Activated naive CD8-positive, alpha-beta T cell treated with anti-CD3 and anti-CD28 coated beads, Interleukin-2, amount 50 U/mL, for 16 hours (primary cell): ENCODE measurements at places on chromosomes 5 and 9.

DNA sequence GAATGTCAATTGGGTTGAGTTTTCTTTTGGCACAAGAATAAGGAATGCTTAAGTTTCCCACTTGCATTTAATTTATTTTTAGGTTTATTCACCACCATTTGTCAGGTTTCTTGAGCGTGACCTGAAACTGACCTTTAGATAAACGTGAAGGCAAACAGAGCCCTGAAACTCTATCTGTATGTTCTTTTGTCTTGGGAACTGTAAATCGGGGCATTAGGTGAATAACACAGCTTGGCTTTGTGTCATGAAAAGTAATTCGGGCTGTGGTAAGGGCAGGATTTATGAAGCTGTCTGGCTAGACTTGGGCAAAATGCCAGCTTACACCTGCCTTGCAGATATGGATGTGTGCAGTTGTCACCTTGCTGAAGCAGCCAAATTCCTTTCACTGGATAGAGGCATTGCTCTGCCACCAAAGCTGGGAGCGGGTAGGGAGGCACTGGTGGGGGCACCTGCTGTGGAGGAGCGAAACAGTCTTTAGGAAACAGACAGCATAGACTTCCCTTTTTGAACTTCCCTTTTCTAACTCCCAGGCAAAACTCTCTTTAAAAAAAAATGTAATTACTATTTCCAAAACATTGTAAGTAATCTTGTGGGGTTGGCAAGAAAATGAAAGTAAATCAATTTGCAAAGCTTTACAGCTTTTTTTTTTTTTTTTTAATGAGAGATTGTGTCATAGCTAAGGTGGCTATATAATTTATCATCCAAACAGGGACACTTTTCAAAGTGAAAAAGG lies 545.2 kb downstream of the CSNK1G3 start:
- DNase-seq, result no peak

- DNase-seq, result no peak
These were observed 504 bp upstream of the ZNF618 start for GRCh38 chr9:113875459-113876150.

- DNase-seq, result no peak
These were observed 103.8 kb downstream of the PRR16 start for GRCh38 chr5:120567921-120568320.

DNA sequence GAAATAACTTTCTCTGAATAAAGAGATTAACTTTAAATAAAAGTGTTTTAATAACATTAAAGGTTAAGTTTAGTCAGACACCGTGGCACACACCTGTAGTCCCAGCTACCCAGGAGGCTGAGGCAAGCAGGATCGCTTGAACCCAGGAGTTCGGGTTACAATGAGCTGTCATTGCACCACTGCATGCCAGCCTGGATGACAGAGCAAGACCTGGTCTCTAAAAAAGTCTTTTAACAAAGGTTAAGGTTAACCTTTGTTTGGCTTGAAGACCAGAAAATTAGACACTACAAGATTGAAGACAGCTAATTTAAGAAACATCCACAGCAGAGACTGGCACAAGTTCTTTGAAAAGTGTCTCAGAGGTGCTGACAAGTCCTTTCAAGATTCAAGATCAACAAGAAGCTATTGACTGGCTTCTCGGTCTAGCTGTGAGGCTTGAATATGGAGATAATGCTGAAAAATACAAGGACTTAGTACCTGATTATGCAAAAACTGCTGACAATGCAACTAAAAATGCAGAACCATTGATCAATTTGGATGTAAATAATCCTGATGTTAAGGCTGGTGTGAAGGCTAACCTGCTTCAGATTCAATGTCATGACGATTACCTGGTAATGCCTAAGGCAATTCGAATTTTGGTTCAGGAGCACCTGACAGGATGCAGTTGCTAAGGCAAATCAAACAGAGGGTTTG lies 48.8 kb downstream of the FAM81B start:
- DNase-seq, result no peak

DNA sequence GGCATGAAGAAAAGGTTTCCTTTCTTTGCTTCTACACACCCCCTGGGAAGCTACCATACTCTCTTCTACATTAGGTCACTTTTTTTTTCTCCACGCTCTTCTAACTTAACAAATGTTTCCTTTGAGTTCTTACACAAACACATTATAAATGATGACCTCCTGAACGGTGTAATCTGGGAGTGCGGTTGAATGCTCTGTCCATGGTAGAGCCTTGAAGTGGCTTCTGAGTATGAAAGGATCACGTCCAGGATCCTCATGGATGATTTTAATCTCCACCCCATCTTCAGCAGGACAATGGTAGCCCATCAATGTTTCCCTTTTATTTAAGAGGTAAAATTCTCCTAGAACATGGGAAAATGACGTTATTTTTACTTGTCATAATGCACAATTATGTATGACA lies 587.3 kb downstream of the SEMA5A start:
- no peak for DNase-seq

GRCh38 chr9:110912419-110913291 lies 125.6 kb downstream of the LPAR1 start:
- DNase-seq, result no peak

GRCh38 chr9:135990468-135991429 lies 29.6 kb upstream of the UBAC1 start:
- no peak for DNase-seq

- no peak for DNase-seq
These were observed 21.9 kb upstream of the ISCA1 start for GRCh38 chr9:86304236-86304730.

DNA sequence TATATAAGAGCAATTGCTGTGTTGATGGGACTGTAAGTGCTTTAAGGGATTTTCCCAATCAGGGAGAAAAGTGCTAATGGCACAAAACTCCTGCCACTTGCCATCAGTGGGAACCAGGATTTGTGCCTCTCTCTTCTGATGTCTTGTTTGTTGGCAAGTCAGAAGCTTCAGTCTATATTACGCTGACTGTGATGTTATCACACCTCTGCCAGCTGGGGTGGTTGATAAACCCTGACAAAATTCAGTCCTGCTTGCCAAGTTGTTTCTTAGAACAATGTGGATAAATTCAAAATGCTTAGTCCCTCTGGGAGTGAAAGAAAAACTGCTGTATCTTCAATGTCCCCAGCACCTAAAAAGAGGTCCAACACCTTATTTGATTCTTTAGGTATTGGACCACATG lies 161.4 kb upstream of the FBXL7 start:
- no peak for DNase-seq
